ENCODE measurements at places on chromosomes 16 and 17. TPM values are rescaled to one million over a fixed set of nuclear protein-coding genes. Genes with fewer than 3 reads are reported as not detected.

GFER gene
- total RNA-seq, result 43.7 TPM

DDX52 gene
- 12.0 TPM for total RNA-seq

C16orf78 gene
- total RNA-seq, result not detected

SPNS3 gene
- not detected for total RNA-seq

VTN gene
- total RNA-seq, result not detected

EPX gene
- total RNA-seq, result not detected
